ENCODE measurements at places on chromosomes 2 and 18.

DNA sequence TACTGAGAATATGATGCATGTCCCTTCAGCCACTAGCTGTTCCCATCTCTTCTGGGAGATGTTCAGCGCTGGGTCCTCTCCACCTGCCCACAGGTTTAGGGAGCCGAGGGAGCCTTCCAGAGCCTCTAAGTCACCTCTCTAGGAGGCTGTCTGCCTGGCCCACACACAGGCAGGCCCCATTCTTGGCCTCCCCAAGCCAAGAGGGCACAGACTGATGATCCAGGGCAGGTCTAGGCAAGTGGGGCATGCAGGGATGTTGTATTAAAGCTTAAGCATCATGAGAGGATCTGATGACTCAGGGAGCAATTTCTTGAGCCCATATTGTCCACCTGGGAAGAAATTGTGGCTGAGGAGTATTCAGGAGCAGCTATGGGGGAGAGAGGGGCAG is 19.9 kb downstream of the TMSB10 start:
- peak; percentile 85 for DNase-seq

GRCh38 chr2:76692908-76693307 is 829.3 kb downstream of the LRRTM4 start:
- no peak for DNase-seq

- no peak for DNase-seq
Observed at GRCh38 chr2:24111407-24111901, 11.7 kb downstream of the PFN4 start.

- DNase-seq: no peak
Observed at GRCh38 chr2:45128580-45128997, 119.3 kb upstream of the SIX2 start.

GRCh38 chr2:11767779-11768178 is 21.3 kb downstream of the LPIN1 start:
- DNase-seq: no peak

- DNase-seq: no peak
Observed at GRCh38 chr2:227529871-227530270, 57.9 kb downstream of the AGFG1 start.

GRCh38 chr18:13661051-13661778 is 65.1 kb downstream of the FAM210A start:
- DNase-seq: no peak

- no peak for DNase-seq
Observed at GRCh38 chr2:2244508-2244907, 86.6 kb downstream of the MYT1L start.

DNA sequence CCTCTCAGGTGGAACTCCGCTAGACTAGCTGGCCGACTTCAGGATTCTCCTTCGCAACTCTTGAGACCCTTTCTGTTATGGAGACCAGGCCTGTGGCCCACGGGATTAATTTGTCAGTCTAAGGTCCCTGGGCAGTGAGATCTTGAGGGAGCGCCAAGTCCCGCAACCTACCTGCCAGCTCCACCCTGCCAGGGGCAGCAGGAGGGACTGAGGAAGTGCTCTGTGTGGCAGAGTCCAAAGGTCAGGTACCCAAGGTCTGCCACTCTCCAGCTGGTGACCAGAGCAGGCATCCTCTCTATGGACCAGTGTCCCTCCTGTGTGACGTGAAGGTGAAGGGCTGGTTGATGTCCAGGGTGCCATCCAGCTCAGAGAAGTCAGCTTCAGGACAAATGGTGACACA is 4.3 kb upstream of the SPATA3 start:
- no peak for DNase-seq

DNA sequence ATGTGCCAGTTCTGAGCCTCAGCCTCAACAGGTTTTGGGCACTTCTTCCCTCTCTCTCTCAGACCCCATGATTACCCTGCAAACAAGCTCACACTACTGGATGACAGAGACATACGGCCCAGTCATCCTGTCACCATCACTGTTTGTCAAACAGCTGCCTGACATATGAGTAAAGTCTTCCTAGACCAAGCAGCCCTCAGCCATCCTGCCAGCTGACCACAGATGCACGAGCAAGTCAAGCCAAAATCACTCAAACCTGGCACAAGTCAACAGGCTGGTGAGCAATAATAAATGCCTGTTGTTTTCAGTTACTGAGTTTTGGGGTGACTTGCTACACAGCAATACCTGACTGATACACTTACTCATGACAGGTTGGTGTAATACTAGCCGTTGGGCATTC is 75.5 kb upstream of the KLF7 start:
- DNase-seq: no peak

- no peak for DNase-seq
Observed at GRCh38 chr2:100722125-100722524, 97.8 kb upstream of the NPAS2 start.

DNA sequence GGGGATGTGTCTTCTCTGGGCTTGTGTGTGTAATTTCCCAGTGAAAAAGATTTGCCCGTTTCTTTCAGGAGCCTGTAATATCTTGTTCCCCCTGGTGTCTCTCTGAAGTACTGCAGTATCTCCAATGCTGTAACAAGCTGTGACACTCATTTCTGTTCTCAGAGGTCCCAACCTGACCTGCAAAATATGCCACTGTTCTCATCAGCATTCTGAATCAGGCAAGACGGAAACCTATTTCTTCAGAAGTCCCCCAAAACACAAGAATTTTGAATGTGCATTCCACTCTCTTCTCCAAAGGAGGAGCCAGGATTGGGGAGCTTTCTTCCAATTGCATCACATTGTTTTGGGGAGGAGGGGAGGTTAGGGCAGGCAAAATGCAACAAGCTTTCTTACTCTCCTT is 77.0 kb upstream of the CNGA3 start:
- DNase-seq: no peak

- no peak for DNase-seq
Observed at GRCh38 chr2:632471-632870, 44.7 kb downstream of the TMEM18 start.

GRCh38 chr2:27672723-27673486 is 9.2 kb downstream of the SLC4A1AP start:
- DNase-seq: no peak

DNA sequence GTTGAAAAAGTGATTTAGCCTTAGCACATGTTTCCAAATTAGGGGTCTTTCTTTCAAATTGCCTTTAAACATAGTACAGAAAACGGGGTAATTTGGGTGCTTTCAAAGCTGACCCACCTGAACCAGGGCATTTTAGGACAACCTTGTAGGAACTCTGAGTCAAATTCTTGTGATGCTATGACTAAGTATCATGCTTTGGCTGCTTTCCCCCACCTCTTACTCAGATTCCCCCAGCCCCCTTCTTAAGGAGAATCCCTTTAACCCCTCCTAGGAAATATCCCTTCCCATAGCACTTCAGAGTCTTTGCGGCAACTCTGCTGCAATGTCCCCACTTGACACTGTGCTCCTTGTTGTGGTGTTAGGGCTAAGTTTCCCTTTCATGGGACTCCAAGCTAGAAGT is 18.6 kb upstream of the KLF7 start:
- DNase-seq: no peak
